ENCODE measurements at places on chromosomes 13 and 19.

DNA sequence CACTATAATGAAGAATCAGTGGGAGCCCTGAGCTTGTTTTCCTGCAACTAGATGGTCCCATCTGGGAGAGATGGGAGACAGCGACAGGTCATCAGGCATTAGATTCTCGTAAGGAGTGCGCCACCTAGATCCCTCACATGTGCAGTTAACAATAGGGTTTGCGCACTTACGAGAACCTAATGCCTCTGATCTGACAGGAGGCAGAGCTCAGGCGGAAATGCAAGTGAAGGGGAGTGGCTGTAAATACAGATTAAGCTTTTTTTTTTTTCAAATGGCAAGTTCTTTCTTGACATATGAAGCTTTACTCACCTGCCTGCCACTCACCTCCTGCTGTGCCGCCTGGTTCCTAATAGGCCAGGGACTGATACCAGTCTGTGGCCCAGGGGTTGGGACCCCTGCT is 14.4 kb downstream of the CDC16 start:
- DNase-seq, result no peak

DNA sequence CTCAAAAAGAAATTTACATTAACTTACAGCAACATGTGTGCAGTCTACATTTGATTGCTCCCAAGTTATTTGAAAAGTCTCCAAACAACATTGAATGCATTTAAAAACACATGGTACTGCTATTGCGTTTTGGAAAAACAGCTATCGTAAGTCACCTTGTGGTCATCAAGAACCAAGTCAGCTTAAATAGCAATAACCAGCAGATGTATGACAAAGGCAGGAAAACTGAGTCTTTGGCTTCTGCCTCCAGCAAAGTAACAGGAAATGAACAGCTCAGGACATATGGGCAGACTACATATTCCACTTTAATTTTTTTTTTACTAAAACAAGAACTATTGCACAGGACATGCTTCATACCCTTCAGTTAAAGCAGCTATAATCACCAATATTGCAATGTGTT is 580.6 kb upstream of the SPRY2 start:
- peak; percentile 25 for DNase-seq

DNA sequence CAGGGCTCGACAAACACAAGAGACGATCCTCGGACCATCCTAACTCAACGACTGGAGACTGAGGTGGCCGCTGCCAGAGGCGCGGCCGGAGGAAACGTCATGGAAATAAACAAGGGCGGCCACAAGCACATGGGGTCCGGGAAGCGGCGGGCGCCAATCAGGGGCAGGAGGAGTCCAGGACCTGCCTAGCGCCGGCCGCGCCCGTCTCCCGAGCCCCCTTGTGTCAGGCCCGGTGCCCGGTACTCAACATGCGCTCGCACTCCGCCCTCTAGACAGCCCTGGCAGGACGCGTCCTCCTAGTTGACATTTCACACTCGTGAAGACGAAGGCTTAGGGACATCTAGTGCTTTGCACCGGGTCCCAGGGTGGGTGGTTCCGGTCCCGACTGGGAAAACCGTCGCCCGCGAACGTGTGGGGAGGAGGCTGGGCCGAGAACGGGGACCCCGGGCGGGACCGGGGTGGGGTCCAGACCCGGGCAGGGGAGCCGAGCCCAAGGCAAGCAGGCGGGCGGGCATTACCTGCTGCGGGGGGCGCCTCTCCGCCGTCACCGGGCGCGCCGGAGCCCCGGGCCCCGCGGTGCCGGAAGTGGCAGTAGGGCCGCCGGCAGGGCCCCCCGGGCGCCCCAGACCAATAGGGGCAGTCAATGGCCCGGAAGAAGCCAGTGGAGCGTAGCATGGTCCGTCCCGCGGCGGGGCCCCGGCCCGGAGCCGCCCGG is 442 bp downstream of the REXO1 start:
- DNase-seq, result peak; percentile 45

GRCh38 chr13:77810430-77810829 is 108.2 kb downstream of the EDNRB start:
- DNase-seq, result no peak

- no peak for DNase-seq
Observed at GRCh38 chr19:3981373-3981735, 3.9 kb downstream of the EEF2 start.

GRCh38 chr19:17575871-17576757 is 20.7 kb downstream of the COLGALT1 start:
- no peak for DNase-seq

GRCh38 chr13:30319655-30320054 is 12.3 kb upstream of the KATNAL1 start:
- DNase-seq, result peak; percentile 37

DNA sequence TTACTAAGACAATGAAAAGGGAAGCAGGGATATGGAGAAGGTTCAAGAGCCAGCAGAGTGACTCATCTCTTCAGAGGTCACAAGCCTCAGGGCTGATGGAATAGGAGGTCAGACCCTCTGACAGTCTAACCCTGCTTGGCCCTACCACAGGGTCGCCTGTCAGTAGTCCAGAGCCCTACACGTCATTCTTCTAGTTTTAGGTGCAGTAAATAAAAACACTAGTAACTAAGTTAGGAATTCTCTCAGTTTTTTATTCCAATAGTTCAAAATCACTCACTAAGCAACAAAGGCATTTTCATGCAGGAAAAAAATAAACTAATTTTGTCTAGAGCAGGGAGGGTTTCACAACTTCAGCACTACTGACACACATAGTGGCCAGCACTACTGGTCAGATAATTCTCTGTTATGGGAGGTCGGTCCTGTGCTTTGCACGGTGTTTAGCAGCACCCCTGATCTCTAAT is 27.2 kb downstream of the FOXO1 start:
- no peak for DNase-seq

DNA sequence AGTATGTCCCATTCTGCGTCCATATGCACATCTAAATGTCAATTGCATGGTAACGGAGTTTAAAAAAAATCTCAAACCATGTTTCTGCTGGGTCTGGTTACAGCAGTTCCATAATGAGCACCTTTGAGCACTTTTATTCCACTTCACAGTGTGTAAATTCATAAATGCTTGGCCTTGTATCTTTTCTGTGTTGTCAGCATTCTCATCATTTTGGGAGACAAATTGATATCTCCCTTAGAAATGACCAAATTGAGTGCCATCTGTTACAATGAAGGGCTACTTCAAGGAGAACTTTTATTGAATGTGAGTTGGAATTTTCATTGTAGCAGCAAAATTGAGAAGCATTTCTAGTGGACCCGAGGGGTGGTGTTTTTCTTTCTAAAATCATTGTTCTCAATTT is 432.9 kb upstream of the PCDH9 start:
- no peak for DNase-seq

GRCh38 chr13:35789335-35790165 is 313.1 kb upstream of the MAB21L1 start:
- DNase-seq, result peak; percentile 76

DNA sequence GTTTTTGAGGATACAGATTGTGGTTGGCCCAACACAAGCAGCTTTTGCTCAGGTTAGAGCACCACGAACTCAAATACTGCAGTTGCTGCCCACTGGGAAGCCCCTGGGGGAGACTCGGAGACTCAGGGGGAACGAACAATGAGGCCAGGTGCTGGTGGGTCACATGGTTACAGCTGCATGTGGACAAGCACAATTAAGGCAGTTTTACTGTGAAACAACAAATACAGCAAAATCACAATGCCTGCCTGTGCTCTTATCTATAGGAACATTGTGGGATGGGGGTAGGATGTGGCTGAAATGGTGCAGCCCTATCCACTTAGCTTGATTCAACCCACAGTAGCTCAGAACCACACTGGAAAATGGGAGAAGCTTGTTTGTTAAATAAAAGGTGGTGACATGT is 119.7 kb upstream of the SPATA13 start:
- DNase-seq, result no peak

DNA sequence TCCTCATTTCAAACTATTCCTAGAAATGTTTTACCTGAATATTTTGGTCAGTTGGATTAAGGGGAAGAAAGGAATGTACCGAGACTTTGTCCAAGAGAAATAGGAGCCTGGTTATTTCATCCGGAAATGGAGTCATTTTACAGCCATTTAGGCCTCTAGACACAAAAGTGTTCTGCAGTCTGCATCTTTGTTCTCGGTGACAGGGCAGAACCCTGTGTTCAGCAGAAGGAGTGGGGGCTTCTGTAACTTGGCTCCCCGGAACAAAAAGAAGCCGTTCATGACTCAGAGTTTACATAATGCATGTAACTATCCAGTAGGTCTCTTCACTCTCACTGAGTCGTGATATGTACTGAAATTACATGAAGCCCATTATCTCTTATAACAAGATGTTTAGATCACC is 21.6 kb upstream of the FNDC3A start:
- peak; percentile 28 for DNase-seq

DNA sequence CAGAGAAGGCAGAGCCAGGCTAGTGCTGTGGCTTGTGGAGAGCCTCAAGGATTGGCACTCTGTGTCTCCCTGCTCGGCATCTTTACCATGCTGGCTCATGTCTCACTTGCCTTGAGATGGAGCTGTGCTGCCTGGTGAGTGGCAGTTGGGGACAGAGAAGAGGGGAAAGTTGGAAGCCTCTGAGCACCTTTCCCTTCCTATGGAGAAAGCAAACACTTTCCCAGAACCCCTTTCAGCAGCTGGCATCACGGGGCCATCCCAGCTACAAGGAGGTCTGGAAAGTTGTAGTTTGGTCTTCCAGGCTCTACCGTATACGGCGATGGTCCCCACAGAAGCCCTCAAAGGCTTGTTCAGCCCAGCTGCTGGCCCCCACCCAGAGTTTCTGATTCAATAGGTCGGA is 58.7 kb downstream of the DPF1 start:
- DNase-seq, result no peak

DNA sequence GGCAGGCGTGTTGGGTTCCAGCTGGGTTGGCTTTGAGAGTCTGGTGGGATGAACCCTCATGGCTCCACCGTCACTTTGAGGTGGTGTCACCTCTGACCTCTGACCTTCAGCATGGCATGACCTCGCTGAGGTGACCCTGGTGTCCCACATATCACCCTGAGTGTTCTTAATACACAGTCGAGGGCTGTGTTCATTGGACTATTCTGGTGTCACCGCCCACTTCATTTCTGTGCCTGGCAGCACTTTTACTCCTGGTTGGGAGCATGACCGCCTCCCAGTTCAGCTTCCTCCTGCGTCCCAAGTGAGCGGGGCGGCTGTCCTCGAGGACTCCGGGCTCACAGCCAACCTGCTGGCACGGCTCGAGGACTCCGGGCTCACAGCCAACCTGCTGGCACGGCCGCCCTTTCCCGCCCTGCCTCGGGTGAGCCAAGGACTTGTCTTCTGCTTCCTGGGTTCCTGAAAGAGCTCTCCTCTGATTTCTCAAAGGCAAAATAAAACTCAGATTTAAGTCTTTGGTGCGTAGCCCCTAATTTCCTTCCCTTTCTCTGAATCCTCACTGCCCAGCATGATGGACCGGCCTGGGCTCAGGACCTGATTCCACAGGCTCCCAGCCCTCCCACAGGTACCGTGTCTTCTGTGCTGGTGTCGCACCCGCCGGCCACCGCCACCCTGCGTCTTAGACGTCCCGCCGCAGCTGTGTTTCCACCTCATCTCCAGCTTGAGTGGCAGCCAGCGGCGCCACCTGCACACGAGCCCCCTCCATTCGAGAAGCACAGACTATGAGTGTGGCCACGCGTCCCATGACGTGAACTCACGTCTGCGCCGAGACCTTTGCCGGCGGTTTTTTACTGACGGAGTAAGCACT is 10.4 kb downstream of the ATP4B start:
- DNase-seq, result peak; percentile 91

GRCh38 chr13:113397608-113398425 is 33.9 kb upstream of the GRTP1 start:
- DNase-seq, result peak; percentile 74

Measured in tongue (tissue), 3 donors.